ENCODE measurements at places on chromosomes 5 and 9.

DNA sequence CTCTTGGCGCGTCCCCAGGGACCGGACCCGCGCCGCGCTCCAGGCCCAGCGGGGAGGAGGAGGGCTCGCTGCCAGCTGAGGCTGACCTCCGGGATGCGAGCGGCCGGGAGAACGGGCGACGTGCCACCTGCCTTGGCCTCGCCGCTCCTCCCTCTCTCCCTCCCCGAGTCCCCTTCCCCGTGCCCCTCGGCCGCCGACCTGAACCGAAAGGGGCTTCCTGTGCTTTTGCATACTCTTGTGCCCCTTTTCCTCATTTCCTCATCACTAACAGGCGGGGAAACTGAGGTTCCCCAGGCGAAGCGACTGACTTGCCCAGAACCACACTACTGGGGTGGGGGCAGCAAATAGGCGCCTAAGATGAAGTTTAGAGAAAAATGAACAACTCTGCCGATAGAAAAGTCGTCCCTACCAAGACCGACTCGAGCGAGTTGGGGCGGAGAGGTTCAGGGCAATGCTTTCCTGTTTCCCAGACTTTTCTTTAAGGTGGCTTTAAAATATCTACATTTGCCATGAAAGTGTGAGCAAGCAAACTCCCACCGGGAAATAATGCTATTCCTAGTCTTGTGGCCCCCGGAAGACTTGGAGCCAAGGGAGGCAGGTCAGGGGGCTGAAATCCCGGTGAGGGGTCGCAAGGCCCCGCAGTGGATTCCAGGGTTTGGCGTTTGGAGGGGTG, 580 bp upstream of the DUSP1 start:
- no peak for DNase-seq

- DNase-seq: no peak
These were observed 379.0 kb upstream of the SLC30A5 start for GRCh38 chr5:68714810-68715209.

- DNase-seq: no peak
These were observed 804.9 kb upstream of the SEMA6A start for GRCh38 chr5:117379521-117379920.

GRCh38 chr9:110092792-110093191, 115.2 kb downstream of the C9orf152 start:
- DNase-seq: no peak

DNA sequence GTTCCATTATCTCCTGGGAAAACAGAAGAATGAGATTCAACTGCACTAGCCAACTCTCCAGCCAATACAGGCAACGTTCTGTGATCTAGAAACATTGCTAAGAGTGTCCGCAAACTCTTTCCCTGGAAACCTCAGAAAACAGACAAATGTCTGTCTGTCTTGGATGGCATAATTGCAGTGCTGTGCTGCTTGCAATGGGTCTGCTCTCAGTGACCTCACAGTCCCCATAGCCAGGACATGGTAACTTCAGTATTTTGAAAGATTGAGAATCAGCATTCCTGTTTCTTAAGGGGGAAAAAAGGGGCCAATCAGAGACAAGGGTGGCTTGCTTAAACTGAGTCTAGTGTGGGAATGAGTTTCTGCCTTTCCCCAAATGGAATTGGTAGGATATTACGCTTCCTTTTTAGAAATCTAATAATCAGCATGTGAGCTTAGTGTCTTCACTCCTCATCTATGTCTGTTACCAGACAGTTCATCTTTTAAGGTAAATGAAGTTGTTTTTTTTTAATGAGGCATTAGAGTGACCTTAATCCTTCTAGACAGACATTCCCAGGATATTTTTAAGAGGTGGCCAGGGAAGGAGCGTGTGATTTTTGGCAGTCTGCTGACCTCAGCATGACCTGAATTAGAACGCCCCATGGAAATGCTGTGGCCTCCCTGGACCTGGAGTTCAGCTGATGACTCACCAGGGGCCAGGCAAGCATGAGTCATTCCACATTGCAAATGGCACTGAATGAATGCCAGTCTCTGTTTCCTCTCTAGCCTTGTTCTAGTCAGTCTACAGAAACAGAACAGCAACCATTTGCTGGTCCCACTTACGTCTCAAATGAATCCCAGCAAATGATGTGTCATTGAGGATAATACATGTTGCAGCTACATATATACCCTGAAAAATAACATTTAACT, 210.2 kb upstream of the ACTBL2 start:
- DNase-seq: peak; percentile 57

GRCh38 chr5:150174285-150174684, 7.7 kb downstream of the CDX1 start:
- DNase-seq: no peak

DNA sequence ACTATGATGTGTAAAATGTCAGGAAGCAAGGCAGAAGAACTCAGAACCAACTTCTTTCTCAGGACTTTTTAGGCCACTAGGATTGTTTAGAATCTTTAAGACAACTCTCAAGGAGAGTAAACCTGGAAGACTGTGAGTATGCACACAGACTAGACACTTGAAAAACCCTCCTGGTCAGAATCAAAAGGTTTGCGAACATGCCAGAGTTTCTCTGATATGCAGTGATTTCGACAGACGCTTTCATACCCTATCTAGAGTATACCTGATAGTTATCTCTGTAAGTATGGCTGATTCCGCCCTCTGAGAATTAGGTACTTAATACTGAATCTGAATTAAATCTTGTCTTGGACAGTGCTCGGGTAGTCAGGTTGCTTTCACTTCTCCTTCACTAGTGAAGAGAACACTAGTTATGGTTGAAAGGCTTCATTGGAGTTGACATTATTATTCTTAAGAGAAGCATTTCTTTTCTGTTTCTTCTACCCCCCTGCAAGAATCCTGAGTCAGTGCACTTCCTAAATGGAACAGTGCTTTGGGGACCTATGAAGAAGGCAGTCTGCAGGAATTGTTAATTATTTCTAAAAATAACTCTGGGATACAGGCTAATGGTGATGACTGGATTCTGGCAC, 158.1 kb downstream of the HACD4 start:
- no peak for DNase-seq

DNA sequence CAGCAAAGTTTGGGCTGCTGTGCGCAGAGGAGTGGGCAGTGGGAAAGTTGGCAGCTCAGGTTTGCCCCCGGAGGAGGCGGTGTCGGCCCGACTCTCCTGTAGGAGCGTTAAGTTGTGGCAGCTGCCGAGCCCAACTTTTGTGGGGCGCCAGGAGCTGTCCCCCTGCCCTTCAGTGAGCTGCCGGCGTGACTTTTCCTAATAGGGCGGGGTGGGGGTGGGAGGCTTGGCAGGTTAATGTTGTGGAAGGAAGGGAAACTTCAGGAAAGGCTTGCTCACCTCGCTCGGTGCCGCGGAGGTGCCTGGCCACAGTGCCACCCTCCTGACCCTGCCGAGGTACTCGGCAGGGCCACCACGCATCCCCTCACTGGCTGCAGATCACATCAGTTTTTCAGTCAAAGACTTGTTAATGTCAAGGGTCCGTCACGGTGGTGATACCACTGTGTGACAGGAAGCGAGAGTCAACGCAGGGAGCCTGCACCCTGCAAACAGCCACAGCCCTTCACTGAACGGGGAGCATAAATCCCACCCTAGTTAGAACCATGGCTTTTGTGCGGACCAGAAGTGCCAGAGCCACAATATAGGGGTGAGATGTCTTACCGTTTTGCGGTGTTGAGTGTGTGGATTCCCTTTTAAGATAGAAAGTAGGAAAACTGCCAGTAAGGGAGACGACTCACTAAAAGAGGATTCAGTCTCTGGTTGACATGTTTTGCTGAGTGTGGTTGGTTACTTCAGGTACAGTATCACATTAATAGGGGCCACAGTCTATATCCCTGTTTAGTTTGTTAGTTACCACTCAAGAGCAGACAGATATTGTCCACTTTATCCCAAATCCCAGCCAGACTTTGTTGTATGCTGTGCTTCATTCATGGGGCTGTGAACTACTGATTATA, 796 bp downstream of the LNPEP start:
- peak; percentile 46 for DNase-seq

DNA sequence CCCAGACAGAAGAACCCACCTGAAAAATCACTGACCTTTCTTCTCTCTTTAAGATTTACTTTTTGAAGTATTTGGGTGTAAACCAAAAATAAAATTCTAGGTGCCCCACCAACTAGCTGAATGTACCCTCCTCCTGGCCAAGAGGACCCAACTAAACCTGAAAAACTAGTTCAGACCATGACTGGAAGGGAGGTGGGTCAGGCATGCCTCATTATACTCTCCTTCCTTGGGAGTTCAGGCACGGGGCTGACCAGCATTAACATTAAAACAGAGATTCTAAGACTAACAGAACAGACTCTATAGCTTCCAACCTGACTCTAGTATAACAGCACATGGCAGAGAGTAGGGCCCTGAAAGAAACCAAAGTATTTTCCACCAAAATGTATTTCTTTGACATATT, 61.4 kb downstream of the CERT1 start:
- DNase-seq: no peak
